ENCODE measurements at places on chromosomes 2 and 18.

DNA sequence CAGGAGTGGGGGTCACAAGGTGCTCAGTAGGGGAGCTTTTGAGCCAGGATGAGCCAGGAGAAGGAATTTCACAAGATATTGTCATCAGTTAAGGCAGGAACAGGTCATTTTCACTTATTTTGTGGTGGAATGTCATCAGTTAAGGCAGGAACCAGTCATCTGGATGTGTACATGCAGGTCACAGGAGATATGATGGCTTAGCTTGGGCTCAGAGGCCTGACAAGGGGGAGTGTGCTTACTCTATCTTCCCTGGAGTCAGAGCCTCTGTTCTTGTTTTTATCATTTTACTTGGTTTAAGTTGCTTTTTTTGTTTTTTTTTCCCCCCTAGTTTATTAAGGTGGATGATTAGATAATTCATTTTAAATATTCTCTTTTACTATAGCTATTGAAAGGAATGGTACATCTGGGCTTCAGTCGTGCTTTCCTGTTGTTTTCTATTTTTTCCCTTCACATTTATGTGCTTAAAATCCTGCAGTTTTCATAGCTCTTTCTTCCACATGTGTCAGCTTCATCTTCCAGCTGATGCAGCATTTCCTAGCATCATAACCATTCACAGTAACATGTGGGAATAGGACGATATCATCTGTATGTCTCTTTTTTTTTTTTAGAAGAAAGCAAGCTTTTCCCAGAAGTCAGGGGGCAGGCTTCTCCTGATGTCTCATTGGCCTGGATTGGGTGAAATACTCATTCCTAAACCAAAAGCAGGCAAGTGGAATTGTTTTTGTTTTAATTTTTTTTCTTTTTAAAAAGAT is 15.4 kb downstream of the ZNF396 start:
- no peak for DNase-seq

DNA sequence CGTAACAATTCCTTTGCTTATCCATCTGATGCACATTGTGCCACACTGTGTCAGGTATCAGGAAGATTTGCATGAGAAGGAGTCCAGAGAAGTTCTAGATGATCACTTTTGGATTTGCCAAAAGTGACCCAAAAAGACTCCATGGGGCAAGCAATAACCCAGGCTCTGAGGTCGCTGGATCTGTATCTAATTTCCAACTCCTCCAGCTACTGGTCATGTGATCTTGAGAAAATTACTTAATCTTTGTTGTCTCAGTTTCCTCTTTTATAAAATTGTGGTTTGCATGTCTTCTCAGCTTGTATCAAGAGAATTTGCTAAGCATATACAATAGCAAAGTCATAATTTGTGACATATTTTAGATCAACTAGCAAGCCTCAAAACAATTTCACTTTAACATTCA is 61.3 kb upstream of the ITGA4 start:
- DNase-seq, result no peak

GRCh38 chr2:74242354-74243071 is 44.1 kb downstream of the MTHFD2 start:
- no peak for DNase-seq

DNA sequence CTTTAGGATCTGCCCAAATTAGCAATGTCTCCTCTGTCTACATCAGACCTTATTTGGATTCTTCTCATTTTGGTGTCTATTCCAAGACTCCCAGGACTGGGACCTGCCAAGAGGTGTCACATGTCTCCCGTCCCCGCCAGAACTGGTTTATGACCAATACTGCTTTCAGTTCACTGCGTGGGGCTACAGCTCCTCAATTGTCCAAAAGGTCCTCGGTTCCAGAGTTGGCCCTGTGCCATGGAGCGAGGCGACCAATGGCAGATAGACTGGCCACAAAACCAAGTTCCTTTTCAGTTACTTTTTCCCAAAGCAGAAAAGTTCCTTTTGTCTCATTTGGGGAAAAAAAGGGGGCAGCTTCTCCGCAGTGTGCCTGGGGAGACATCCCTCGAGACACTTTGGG is 144.1 kb upstream of the ZNF236 start:
- DNase-seq, result no peak

DNA sequence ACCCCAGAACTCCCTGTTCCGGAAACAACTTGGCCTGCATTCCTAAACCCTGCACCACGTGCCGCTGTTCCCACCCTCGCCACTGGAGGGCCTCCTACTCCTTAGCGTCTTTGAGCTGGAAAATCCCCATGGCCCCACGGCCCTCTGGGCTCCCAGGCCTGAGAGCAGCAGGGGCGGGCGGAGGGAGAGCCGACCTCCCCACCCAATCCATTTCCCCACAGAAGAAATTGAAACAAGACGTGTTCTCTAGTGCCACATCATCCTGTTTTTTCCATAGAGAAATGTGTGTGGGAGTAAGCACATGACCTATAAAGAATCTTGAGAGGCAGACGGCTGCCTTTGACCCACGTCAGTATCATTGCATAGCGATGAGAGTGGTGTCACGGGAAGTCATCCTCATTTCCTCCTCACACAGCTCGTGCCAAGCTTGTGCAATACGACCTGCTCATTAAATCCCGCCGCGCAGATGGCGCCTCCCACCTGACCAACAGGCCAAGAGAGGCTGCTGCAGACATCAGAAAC is 79.2 kb downstream of the LAMA1 start:
- DNase-seq, result peak; percentile 2

- DNase-seq, result no peak
Observed at GRCh38 chr2:10119027-10119325, 3.6 kb upstream of the RRM2 start.

GRCh38 chr2:46854260-46854659 is 61.3 kb downstream of the MCFD2 start:
- DNase-seq, result no peak

- no peak for DNase-seq
Observed at GRCh38 chr18:32831781-32832180, 59.0 kb upstream of the KLHL14 start.

GRCh38 chr2:57107353-57107752 is 923.6 kb downstream of the CCDC85A start:
- DNase-seq, result no peak

DNA sequence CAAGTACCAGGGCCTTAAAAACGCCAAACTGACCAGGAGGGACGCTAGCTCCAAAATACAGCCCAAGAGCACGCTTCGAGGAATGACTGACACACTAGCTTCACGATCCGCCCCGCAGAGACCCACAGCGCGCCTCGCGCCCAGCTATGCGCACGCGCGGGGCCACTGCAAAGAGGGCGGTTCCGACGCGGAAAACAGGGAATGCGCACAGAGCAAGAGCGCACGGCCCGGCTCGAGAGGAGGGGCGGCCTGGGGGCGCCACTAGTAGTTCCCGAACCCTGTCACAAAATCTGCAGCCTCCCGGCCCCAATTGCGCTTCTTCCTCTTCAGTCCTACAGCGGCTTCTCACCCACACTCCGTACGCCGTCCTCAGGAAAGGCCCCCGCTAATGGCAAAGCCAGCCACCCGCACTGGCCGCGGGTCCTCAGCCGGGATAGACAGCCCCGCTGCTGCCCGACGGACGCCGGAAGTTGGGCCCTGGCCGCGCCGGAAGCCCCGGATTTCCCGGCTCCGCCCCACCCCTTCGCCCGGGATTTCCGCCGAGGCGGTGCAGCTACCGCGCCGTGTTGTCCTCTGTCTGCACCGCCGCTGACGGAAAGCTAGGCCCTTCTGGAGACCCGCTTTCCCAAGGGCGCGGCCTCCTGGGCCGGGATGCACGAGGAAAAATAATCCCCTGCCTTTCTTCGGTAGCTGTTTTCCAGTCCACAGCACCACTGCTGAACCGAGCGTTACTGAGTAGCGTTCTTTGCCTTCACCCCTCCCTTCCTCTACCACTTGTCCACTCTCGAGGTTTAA is at the start of gene HDHD2:
HDHD2 (minus strand) TSS at position 472 of the 795 bp plus-strand sequence. CDS start 14,061 bp downstream, outside the sequence.
- no peak for DNase-seq

GRCh38 chr18:10455726-10456453 is 1.5 kb downstream of the APCDD1 start:
- no peak for DNase-seq

GRCh38 chr2:31413025-31413424 is 1.5 kb downstream of the XDH start:
- DNase-seq, result no peak

GRCh38 chr2:223100061-223100511 is 48.1 kb downstream of the KCNE4 start:
- DNase-seq, result no peak

- DNase-seq, result no peak
Observed at GRCh38 chr2:29032189-29032588, 42.1 kb downstream of the PCARE start.

GRCh38 chr18:10776493-10776892 is 250.7 kb downstream of the NAPG start:
- DNase-seq, result no peak

DNA sequence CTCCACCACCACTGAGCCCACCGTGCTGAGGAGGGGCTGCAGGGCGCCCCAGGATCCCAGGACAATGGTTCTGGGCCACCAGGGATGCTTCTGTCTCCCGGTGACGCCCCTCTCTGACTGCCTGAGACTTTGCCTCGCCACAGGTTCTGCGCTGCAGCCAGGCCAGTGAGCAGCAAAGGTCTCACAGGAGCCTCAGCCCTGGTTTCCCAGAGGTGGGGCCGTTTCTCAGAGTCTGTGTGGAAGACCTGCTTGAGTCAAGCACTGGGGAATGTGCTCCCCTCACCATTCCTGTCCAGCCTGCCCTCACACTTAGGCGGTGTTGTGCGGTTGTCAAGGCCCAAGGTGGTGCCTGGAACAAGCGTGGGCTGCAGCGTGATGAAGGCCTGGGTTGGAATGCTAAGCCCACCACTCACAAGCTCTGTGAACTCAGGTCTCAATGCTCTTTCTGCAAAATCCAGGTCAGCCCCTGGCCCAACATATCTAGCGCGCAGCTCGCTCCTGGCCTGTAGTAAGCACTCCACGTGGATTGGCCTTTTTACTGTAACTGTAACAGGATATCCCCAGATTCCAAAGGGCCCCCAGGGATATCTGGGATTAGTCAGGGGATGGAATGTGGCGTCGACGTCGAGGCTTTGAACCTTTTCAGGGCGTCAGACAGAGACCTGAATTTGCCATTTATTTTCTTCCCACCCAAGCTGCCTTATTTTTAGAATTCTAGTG is 47.6 kb downstream of the PLB1 start:
- no peak for DNase-seq

GRCh38 chr18:6397931-6398566 is 16.7 kb downstream of the L3MBTL4 start:
- DNase-seq, result no peak

DNA sequence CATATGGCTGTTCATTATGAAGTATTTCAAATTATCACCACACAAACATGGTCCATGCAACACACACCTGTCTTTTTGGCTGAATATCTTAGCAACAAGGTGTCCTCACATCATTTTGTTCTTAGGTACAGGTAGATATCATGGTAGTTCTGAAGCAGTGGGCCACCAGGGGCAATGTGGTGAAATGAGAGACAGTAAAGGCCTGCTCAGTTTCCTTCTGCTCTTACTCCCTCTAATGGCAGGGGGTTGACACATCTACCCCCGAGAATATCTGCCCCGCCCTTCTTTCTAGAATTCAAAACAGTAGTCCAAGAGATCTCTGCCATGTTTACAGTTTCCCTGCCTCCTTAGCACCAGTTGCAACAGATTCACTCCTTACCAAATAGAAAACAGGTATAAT is 147.0 kb upstream of the KLHL14 start:
- no peak for DNase-seq

GRCh38 chr2:23550553-23550952 is 165.6 kb downstream of the KLHL29 start:
- no peak for DNase-seq

GRCh38 chr18:78678318-78678695 is 301.3 kb upstream of the SALL3 start:
- no peak for DNase-seq

- DNase-seq, result no peak
Observed at GRCh38 chr2:102080451-102081242, 61.9 kb upstream of the IL1R1 start.

GRCh38 chr2:231785413-231785812 is 832 bp upstream of the COPS7B start:
- no peak for DNase-seq

- no peak for DNase-seq
Observed at GRCh38 chr18:57837917-57838548, 34.9 kb upstream of the ATP8B1 start.

DNA sequence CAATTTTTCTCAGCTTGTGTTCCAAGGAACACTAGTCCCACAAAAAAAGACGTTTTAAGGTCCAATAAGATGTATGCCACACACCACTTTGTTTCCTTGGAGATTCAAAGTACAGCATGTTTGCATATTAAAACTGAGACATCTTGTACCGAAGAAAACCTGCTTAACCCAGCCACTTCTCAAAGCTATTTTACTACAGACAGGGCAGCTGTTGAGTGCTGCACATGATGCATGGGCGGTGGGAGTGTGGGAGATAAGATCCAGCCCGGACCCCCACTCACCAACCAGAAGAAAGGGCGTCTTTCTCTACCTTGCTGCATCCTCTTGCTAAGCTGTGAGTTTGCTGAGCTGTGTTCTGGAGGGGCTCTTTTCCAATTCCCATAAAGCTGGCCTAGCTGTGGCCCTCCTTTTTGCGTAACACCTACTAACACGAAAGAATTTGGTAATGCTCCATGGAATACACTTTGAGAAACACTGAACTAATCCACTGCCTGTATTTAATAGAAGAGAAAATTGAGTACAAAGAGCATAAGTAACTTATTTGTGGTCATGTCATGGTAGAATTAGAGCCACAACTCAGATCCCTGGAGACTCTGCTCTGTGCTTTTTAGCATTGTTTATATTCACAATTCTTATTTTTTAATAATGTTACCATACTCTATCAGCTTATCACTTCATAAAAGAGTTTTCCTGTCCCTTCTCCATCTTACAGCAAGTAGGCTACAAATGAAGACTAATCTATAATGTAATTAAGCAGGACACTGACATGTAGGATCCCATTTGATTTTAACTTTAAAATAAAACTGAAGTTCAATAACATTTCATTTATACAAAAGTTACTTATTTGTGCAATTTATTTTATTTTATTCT is 90.0 kb downstream of the PLEKHM3 start:
- no peak for DNase-seq

GRCh38 chr2:219293736-219294231 is 14.6 kb downstream of the DNAJB2 start:
- no peak for DNase-seq

GRCh38 chr2:12513339-12513738 is 203.4 kb upstream of the TRIB2 start:
- DNase-seq, result no peak

DNA sequence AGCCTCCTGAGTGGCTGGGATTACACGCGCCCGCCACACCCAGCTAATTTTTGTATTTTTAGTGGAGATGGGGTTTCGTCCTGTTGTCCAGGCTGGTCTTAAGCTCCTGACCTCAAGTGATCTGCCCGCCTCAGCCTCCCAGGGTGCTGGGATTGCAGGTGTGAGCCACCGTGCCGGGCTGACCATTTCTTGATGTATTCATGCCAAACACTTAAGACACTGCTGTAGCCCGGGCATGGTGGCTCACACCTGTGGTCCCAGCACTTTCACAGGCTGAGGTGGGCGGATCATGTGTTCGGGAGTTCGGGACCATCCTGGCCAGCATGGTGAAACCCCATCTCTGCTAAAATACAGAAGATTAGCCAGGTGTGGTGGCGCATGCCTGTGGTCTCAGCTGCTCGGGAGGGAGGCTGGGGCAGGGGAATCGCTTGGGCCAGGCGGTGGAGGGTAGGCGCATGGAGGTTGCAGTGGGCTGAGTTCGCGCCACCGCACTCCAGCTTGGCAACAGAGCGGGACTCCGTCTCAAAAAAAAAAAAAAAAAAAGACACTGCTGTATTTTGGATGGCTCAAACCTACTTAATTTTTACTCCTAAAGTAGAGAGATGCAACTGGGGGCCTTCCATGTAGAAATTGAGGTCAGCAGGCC is 140.8 kb downstream of the NUP35 start:
- no peak for DNase-seq
